Aorta (tissue), 5 donors: ENCODE measurements at places on chromosomes 16 and 17. TPM values are rescaled to one million over a fixed set of nuclear protein-coding genes. Genes with fewer than 3 reads are reported as not detected.

DNA sequence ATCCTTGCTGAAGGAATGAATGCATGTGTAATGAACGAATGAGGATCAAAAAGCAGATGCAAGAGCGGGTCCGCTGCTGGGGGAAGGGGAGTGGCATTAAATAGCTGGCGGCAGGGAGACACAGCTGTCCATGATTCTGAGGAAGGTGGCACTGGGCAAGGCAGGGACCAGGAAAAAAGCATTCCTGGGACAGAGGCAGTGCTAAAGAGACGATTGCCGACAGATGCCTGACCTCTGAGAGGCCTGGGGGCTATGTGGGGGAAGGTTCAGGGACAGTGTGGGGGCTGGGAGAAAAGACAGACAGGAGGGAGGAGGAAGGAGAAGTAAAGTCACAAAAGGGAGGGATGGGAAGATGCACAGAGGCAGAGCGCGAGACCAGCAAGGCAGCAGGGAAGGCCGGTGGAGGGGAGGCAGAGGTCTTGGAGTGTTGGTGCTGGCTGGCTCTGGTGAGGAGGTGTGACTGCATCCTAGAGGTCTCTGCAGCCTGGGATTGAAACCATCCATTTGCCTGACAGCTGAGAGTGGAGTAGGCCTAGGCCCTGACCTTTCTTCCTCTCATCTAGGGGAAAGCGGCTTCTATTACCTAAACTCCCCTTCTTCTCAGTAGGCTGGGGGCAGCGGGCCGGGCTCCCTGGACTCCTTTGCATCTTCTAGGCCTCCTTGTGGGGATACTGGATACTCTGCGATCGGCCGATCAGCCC lies 109.9 kb downstream of the SDK2 start:
- no peak for DNase-seq
- H3K27ac ChIP-seq, result no peak overlapping the region
- H3K4me1 ChIP-seq, result no peaks in the 10 kb centered on the region
- H3K36me3 ChIP-seq, result no peaks in the 10 kb centered on the region

DNA sequence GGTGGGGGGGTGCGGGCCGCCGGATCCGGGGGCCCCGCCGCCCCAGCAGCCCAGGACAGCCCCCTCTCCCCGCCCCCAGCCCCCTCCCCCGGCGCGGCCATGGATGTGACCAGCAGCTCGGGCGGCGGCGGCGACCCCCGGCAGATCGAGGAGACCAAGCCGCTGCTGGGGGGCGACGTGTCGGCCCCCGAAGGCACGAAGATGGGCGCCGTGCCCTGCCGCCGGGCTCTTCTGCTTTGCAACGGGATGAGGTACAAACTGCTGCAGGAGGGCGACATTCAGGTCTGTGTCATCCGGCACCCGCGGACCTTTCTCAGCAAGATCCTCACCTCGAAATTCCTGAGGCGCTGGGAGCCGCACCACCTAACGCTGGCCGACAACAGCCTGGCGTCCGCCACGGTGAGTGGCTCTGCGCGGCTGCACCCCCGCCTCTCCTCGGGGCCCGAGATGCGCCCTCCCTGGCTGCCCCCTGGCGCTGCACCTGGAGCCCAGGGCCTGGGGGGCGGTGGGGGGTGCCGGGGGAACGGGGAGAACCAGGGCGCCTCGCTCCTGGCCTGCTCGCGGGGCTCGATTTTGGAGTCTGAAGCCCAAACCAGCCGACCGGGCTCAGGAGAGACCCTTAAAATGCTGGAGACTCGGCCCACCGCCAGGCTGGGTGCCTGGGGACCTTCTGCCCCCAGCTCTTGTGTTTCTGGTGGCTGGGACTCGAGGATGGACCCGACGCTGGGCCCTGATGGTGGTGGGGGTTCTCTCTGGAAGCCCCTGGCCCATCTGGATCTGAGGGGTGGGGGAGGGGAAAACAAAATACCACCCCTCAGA lies 744 bp downstream of the CMIP start:
- no peaks in the 10 kb centered on the region for H3K27me3 ChIP-seq
- peak overlapping the region; percentile 85 for H3K4me3 ChIP-seq
- no peak overlapping the region for H3K27ac ChIP-seq
- H3K4me1 ChIP-seq, result no peaks in the 10 kb centered on the region

GRCh38 chr17:33574942-33575445 lies 281.9 kb upstream of the ASIC2 start:
- no peak for DNase-seq
- no peaks in the 10 kb centered on the region for H3K4me1 ChIP-seq
- no peaks in the 10 kb centered on the region for H3K36me3 ChIP-seq
- H3K27ac ChIP-seq, result no peak overlapping the region
- no peak overlapping the region for H3K4me3 ChIP-seq

- no peaks in the 10 kb centered on the region for H3K4me1 ChIP-seq
- H3K27ac ChIP-seq, result no peak overlapping the region
- H3K27me3 ChIP-seq, result no peaks in the 10 kb centered on the region
- no peak overlapping the region for H3K4me3 ChIP-seq
Measured at GRCh38 chr17:50972577-50972976, 106.4 kb upstream of the TOB1 start.

DNA sequence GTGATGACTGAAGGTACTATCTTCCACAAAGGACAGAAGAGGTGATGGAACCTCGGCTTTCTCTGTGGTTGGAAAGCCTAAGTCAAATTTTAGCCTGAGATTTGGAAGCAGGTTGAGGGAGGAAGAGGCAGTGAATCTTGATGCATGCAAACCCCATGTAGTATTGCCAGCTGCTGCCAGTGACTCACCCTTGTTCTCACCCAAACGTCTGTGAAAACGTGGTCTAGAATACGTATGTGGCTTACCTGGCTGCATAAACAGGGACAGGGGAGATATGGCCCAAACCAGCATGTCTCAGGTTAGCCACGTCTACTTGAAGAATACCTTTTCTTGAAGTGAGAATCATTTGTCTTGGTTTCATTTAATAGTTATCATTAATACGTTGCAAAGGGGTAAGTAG lies 438.0 kb upstream of the MAF start:
- no peak overlapping the region for H3K27ac ChIP-seq
- peaks cover 2% of the 10 kb centered on the region for H3K4me1 ChIP-seq
- no peaks in the 10 kb centered on the region for H3K27me3 ChIP-seq
- H3K36me3 ChIP-seq, result no peaks in the 10 kb centered on the region

GRCh38 chr16:55832773-55833691 lies at the start of gene CES1:
CES1 (minus strand) TSS chr16:55833096; CDS start chr16:55833055, 41 bp downstream.
- H3K27ac ChIP-seq, result no peak within 1 kb of the TSS
- no peaks in the 10 kb centered on the region for H3K27me3 ChIP-seq
- no peaks in the 10 kb centered on the region for H3K4me1 ChIP-seq

DNA sequence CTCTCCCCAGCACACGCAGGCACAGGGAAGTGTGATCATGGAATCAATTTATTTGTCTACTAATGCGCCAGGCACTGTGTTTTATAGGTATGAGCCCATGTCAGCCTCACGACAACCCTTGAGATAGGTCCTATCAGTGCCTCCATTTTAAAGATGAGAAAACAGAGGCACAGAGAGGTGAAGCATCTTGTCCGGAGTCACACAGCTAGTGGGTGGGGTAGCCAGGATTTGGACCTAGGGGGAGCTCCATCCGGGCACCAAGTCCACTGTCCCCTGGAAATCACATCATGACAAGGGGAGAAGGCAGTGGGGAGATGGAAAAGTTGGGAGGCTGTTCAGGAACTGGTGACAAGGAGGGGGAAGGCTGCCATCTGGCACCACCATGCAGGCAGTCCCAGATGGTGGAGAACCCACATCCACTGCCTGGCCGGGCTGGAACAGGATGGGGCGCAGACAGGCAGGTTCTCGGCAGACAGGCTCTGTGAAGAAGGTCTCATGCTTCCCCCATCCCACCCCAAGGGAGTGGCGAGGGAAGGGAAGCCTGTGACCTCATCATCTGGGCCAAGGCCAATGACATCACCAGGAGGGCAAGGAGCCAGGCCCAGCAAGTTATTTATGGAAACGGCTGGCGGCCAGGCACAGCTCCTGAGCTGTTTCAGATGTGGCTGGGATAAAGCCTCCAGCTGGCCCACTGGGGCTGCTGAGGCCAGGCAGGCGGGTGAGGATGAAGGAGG lies 126.0 kb upstream of the SDK2 start:
- H3K27ac ChIP-seq, result no peak overlapping the region
- peak; percentile 95 for DNase-seq
- H3K27me3 ChIP-seq, result no peaks in the 10 kb centered on the region
- H3K4me1 ChIP-seq, result no peaks in the 10 kb centered on the region
- H3K36me3 ChIP-seq, result no peaks in the 10 kb centered on the region
- no peak overlapping the region for H3K4me3 ChIP-seq

The CD300LB gene
- 1.6 TPM for total RNA-seq

DNA sequence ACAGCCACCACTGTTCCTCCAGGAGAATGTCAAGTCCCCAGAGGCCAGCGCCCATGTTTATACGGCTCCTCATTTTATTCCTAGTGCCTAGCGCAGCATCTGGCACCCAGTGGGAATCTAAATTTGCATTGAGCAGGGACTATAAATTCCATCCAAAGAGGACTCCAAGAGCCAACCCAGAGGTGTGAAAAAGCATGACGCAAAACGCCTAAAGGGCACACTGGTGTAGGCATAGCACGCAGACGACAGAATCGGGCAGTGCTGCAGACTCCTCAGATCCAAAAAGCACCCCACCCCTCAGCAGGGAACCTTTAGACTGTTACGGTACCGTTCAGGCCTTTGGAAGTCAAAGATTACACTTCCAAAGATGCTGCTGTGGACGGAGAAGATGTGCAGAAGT lies 19.5 kb downstream of the TEKT5 start:
- no peaks in the 10 kb centered on the region for H3K36me3 ChIP-seq
- H3K27ac ChIP-seq, result no peak overlapping the region
- H3K4me3 ChIP-seq, result no peak overlapping the region
- H3K27me3 ChIP-seq, result no peaks in the 10 kb centered on the region
- DNase-seq, result no peak
- no peaks in the 10 kb centered on the region for H3K4me1 ChIP-seq

- H3K4me3 ChIP-seq, result no peak overlapping the region
- no peaks in the 10 kb centered on the region for H3K36me3 ChIP-seq
- H3K27me3 ChIP-seq, result no peaks in the 10 kb centered on the region
Measured at GRCh38 chr17:48825446-48826381, 5.1 kb upstream of the CALCOCO2 start.

DNA sequence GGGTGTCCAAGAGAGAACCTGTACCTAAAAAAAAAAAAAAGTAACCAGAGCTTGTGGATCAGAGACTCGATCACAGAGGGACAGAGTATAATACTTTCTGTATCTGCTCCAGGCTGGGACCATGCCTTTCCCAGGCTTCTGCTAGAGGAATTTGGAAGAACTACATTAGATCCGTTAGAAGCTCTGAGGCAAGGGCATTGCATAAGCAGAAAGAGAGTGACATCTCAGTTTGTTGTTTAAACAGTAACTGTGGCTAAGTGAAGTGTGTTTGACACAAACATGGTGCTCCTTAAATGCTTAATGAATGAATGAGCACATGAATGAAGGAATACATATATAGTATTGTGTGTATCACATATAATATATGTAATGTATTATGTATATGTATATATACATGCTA lies 131.2 kb downstream of the HS3ST3B1 start:
- H3K4me1 ChIP-seq, result no peaks in the 10 kb centered on the region
- H3K36me3 ChIP-seq, result no peaks in the 10 kb centered on the region
- H3K4me3 ChIP-seq, result no peak overlapping the region
- DNase-seq, result no peak

GRCh38 chr17:76940738-76941350 lies 72.6 kb downstream of the MGAT5B start:
- H3K36me3 ChIP-seq, result no peaks in the 10 kb centered on the region
- no peak overlapping the region for H3K27ac ChIP-seq
- H3K4me1 ChIP-seq, result no peaks in the 10 kb centered on the region
- no peaks in the 10 kb centered on the region for H3K27me3 ChIP-seq
- no peak overlapping the region for H3K4me3 ChIP-seq
- DNase-seq, result no peak

DNA sequence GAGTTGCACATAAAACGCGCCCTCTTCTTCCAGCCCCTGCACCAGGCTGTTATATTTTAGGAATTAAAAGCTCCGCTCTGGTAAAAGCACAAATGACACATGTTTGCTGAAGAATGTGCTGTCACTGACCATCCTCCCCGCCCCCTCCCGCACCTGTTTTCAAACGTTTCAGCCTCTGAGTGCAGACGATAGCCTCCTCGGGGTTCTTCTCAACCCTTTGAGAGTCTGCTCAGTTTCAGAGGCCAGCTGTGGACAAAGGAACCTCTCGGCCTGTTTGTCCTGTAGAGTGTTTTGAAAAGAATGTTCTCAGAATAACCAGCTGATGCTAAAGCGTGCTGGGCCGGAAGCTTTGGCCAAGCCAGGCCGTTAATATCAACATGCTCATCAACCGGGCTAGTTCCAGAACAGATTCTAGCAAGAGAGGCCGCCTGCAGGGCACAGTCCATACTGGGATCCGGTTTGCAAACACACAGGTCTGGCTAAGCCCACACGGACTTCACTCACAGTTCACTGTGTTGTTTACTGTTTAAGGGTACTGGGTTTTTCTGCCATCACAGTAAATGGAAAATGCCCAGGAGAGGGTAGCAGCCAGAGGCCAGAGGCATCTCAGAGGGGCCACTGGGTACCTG lies 6.4 kb upstream of the CACNG4 start:
- H3K4me1 ChIP-seq, result no peaks in the 10 kb centered on the region
- no peaks in the 10 kb centered on the region for H3K27me3 ChIP-seq
- no peak overlapping the region for H3K4me3 ChIP-seq
- H3K27ac ChIP-seq, result no peak overlapping the region

GRCh38 chr16:88309908-88310265 lies 72.9 kb upstream of the ZNF469 start:
- H3K27me3 ChIP-seq, result no peaks in the 10 kb centered on the region
- DNase-seq, result no peak
- no peak overlapping the region for H3K4me3 ChIP-seq
- H3K36me3 ChIP-seq, result no peaks in the 10 kb centered on the region
- H3K27ac ChIP-seq, result no peak overlapping the region

GRCh38 chr16:11423315-11424117 lies 78.3 kb downstream of the RMI2 start:
- no peaks in the 10 kb centered on the region for H3K27me3 ChIP-seq
- H3K4me3 ChIP-seq, result no peak overlapping the region
- H3K4me1 ChIP-seq, result no peaks in the 10 kb centered on the region
- DNase-seq, result no peak

- no peaks in the 10 kb centered on the region for H3K4me1 ChIP-seq
- no peak overlapping the region for H3K4me3 ChIP-seq
- H3K27me3 ChIP-seq, result no peaks in the 10 kb centered on the region
Measured at GRCh38 chr16:10390867-10391266, 5.0 kb downstream of the ATF7IP2 start.

The UNC45B gene
- total RNA-seq, result not detected

- H3K4me1 ChIP-seq, result no peaks in the 10 kb centered on the region
- no peaks in the 10 kb centered on the region for H3K27me3 ChIP-seq
- no peak overlapping the region for H3K4me3 ChIP-seq
- H3K36me3 ChIP-seq, result no peaks in the 10 kb centered on the region
Measured at GRCh38 chr16:81855552-81856153, 76.6 kb downstream of the PLCG2 start.

- H3K4me3 ChIP-seq, result no peak overlapping the region
- no peak overlapping the region for H3K27ac ChIP-seq
- H3K27me3 ChIP-seq, result no peaks in the 10 kb centered on the region
- DNase-seq, result no peak
- H3K36me3 ChIP-seq, result no peaks in the 10 kb centered on the region
- H3K4me1 ChIP-seq, result no peaks in the 10 kb centered on the region
Measured at GRCh38 chr16:58034774-58035173, 9.2 kb downstream of the MMP15 start.

GRCh38 chr17:27603880-27604794 lies 26.9 kb upstream of the LGALS9 start:
- no peaks in the 10 kb centered on the region for H3K36me3 ChIP-seq
- no peak for DNase-seq
- no peaks in the 10 kb centered on the region for H3K27me3 ChIP-seq
- H3K27ac ChIP-seq, result no peak overlapping the region
